ENCODE measurements at places on chromosomes 5 and 9.
A peak's percentile ranks its signal among the peaks of the same experiment; 100 is the strongest.

DNA sequence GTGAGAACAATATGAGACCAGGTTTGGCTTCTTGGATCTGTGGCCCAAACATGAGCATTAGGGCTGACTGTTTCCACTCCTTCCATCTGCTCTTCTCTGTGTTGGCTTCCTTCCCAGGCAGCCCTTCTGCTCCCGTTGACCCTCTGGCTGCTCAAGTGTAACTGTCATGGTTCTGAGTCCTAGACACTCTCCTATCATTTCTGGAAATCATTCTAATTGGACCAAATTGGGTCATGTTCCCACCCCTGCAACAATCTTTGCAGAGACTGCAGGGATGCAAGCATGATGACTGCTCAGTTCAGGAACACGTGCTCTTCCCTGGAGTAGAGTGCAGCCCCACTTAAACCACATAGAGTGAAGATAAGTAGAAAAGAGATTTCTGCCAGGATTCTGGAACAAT lies 741.4 kb downstream of the TAF11L14 start:
- DNase-seq: no peak

DNA sequence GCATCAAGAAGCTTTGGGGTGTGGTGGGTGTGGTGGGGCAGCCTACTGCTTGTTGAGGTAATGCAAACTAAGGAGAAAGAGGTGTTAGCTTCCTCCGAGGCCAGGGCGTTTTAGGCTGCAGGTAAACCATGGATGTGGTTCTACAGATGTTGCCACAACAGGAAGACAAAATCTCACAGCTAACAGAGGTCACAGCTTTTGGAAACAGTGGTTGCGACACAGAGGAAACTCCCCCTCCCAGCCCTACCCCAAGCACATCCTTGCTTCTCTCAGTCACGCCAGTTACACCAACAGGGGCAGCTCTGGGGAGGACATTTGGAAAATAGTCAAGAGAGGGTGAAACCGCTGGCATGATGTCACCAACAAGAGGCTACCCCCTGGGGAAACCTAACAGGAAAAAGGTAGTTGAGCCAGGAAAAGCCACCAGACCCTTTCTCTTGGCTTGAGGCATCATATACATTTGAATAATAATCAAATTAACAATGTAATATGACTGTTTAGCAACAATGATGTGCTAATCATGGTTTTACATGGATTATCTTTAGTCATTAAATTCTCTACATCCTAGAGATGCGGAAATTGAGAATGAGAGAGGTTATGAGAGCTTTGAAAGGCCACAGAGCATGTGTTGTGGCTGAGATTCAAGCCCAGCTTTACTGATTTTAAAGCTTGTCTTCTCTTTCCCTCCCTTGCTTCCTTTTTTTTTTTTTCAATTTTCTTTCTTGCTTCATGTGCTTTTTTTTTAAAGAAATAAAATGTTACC lies 82.2 kb upstream of the IL12B start:
- DNase-seq: peak; percentile 98

- no peak for DNase-seq
Observed at GRCh38 chr9:96660692-96661248, 5.7 kb upstream of the PRXL2C start.

- no peak for DNase-seq
Observed at GRCh38 chr5:108905805-108906204, 158.1 kb downstream of the FER start.

DNA sequence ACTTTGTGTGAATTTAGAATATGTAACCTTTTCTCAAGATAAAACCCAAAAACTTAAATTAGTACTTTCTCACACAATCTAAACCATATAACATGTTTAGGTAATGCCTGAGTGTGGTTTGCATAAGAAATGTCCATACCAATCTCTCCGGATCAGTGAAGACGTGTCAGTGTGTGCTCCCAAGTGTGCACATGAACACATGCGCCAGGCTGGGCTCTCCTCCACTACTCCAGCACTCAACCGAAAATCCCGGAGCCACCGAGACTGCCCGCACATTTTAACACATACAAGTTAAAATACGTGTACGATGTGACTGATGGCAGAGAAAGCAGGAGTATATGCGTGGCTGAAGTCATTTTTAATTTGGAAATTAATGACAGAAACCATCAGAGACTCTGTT lies 658.4 kb downstream of the EFNA5 start:
- no peak for DNase-seq
